Glutamatergic neuron (in vitro differentiated cells): ENCODE measurements at places on chromosomes 5 and 9. TPM values are rescaled to one million over a fixed set of nuclear protein-coding genes. Genes with fewer than 3 reads are reported as not detected.

DNA sequence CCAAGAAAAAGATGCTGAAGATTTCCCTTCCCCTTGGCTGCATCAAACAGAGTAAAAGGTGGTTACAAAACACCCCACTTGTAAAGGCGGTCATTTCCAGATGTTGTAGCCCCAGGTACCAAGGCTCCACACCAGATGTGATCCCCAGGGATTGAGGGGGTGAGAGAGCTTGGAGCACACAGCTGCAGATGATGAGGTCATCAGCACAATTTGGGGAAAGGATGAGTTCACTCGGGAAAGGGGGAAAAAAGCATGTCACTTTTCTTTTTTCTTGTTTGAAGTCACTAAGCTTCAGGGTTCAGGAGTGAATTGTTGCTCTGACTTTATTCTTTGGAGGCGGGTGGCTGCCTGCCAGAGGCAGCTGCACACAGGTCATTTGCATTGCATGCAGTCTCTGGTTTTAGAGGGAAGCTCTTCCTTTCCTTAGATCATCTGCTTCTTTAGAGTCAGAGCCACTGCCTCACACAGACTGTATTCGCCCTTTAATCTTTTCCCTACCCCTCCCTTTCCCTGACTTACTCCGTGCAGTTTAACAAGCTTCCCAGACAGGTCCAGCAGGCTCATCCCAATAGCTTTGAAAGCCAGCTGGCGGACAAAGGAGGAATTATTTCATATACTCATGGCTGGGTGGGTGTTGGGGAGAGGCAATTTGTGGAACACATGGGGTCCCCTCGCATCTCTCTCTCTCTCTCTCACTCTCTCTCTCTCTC, 409.3 kb upstream of the SLC24A2 start:
- peaks cover 11% of the 10 kb centered on the region for H3K4me1 ChIP-seq
- DNase-seq: no peak
- H3K36me3 ChIP-seq: peaks cover 5% of the 10 kb centered on the region
- H3K4me3 ChIP-seq: no peak overlapping the region
- no peaks in the 10 kb centered on the region for H3K27me3 ChIP-seq

GRCh38 chr9:32631991-32632390, 3.5 kb downstream of the TAF1L start:
- H3K36me3 ChIP-seq: no peaks in the 10 kb centered on the region
- H3K4me1 ChIP-seq: no peaks in the 10 kb centered on the region
- no peak overlapping the region for H3K4me3 ChIP-seq
- H3K27ac ChIP-seq: no peak overlapping the region
- H3K27me3 ChIP-seq: peaks cover 1% of the 10 kb centered on the region

DNA sequence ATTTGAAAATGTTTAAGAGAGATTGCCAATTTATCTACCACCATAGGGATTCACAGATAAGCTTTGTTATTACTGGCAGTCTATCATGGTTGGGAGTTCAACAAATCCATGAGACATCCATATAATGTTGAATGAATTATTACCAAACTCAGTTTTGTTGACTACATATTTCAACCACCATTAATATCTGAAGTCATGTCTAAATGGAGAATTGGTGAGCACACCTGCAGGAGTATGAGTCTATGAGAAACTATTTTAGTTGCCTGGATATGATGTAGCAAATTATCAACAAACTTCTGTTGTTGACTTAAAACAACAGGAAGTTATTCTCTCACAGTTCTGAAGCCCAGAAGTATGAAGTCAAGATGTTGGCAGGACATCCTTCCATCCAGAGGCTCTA, 126.8 kb upstream of the FBXL7 start:
- H3K4me1 ChIP-seq: no peaks in the 10 kb centered on the region
- no peak overlapping the region for H3K4me3 ChIP-seq
- H3K27me3 ChIP-seq: no peaks in the 10 kb centered on the region
- DNase-seq: no peak
- H3K27ac ChIP-seq: no peak overlapping the region

- peaks cover 25% of the 10 kb centered on the region for H3K4me1 ChIP-seq
- no peak overlapping the region for H3K27ac ChIP-seq
- peaks cover 2% of the 10 kb centered on the region for H3K27me3 ChIP-seq
These were observed 13.1 kb upstream of the IFNA5 start for GRCh38 chr9:21317956-21318923.

DNA sequence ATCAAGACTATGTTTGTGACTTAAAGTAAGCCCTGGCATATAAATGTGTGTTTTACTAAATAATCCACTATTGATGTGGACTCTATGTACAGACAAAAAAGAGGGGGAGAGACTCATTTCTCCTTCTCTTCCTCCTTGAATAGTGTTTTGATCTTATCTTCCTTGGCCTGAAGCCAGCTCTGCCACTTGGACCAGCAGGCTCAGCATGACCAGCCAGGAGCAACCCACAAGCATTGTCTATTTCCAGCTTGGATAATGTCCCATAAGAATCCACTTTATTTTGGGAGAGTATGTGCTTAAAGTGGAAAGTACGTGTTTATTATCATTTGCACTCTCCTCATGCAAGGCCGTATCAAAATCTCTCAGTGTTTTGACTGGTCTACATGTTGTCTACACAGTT, 23.8 kb upstream of the SLC46A2 start:
- no peaks in the 10 kb centered on the region for H3K4me1 ChIP-seq
- no peak overlapping the region for H3K4me3 ChIP-seq
- no peak overlapping the region for H3K27ac ChIP-seq
- H3K36me3 ChIP-seq: no peaks in the 10 kb centered on the region

DNA sequence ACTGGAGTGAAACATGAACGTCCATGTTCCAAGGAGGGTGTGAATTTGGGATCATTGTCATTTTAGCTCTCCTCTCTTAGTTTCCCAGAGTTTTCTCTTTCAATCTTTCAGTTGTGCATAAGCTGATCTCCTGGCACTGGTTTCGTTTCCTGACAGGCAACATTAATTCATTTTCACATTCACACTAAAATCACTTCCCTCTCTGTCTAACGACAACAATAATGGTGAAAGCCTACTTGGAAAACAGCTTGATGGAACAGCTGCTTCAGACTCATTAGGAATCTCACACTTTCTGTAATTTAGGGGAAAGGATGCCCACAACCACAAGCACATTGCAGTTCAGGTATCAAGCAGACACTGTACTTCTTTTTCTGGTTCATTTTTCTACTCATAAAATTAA, 188.6 kb downstream of the TRIM36 start:
- H3K4me3 ChIP-seq: no peak overlapping the region
- no peaks in the 10 kb centered on the region for H3K4me1 ChIP-seq
- no peaks in the 10 kb centered on the region for H3K27me3 ChIP-seq
- H3K27ac ChIP-seq: no peak overlapping the region
- no peak for DNase-seq

GRCh38 chr5:77353251-77353650, 138.9 kb downstream of the WDR41 start:
- H3K27me3 ChIP-seq: peaks cover 4% of the 10 kb centered on the region
- H3K27ac ChIP-seq: no peak overlapping the region
- no peaks in the 10 kb centered on the region for H3K36me3 ChIP-seq
- H3K4me3 ChIP-seq: no peak overlapping the region
- no peaks in the 10 kb centered on the region for H3K4me1 ChIP-seq
- no peak for DNase-seq

GRCh38 chr9:86176468-86176867, 77.1 kb upstream of the GOLM1 start:
- no peak overlapping the region for H3K4me3 ChIP-seq
- H3K27ac ChIP-seq: no peak overlapping the region
- H3K4me1 ChIP-seq: no peaks in the 10 kb centered on the region
- H3K36me3 ChIP-seq: no peaks in the 10 kb centered on the region
- no peak for DNase-seq
- H3K27me3 ChIP-seq: no peaks in the 10 kb centered on the region

GRCh38 chr9:38362852-38363588, 29.5 kb upstream of the ALDH1B1 start:
- H3K27ac ChIP-seq: peak overlapping the region; percentile 75
- no peak overlapping the region for H3K4me3 ChIP-seq
- peaks cover 4% of the 10 kb centered on the region for H3K27me3 ChIP-seq
- H3K4me1 ChIP-seq: peaks cover 21% of the 10 kb centered on the region
- peak; percentile 41 for DNase-seq

DNA sequence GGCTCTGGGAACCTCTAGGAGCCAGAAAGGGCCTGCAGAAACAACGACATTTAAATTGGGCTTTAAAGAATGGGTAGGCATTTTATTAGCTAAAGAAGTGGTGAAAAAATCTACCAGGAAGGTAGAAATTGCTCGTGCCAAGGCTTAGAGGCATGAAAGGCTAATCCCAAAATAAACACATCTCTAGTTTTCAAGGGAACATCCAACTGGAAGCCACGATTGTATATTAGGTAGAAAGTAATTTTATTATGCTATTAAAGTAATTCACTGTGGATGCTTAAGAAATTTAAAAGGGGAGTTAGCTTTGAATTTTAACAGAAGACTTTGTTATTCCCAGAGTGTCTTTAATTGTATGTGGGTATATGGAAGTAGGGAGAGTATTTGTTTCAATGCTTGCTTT, 17.5 kb upstream of the CNTLN start:
- no peaks in the 10 kb centered on the region for H3K4me1 ChIP-seq
- H3K27me3 ChIP-seq: no peaks in the 10 kb centered on the region
- H3K27ac ChIP-seq: no peak overlapping the region
- no peaks in the 10 kb centered on the region for H3K36me3 ChIP-seq

GRCh38 chr9:121485623-121486022, 14.0 kb downstream of the GGTA1 start:
- no peaks in the 10 kb centered on the region for H3K27me3 ChIP-seq
- H3K36me3 ChIP-seq: no peaks in the 10 kb centered on the region
- no peak for DNase-seq
- no peak overlapping the region for H3K4me3 ChIP-seq
- no peaks in the 10 kb centered on the region for H3K4me1 ChIP-seq
- H3K27ac ChIP-seq: no peak overlapping the region

DNA sequence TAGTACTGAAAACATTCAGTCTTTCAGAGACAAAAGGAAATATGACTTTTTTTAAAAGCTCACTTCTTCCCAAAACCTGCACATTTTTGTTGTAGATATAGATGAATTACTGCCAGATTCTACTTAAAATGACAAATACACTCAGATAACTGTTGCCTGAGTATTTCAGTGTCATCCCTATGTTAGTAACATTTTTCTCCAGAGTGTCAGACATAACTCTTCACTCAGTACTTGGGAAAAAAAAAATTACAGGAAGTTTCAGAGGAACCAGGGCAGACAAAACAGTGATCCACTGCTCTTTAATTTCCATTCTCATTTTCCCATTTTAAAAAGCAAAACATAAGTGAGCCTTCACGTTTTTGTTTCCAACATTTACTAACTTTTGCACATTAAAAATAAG, 79.3 kb upstream of the ITGA1 start:
- no peaks in the 10 kb centered on the region for H3K27me3 ChIP-seq
- no peaks in the 10 kb centered on the region for H3K4me1 ChIP-seq
- H3K4me3 ChIP-seq: no peak overlapping the region
- no peak overlapping the region for H3K27ac ChIP-seq

- peaks cover 3% of the 10 kb centered on the region for H3K27me3 ChIP-seq
- no peak overlapping the region for H3K27ac ChIP-seq
- no peak for DNase-seq
- no peaks in the 10 kb centered on the region for H3K36me3 ChIP-seq
These were observed 746.1 kb upstream of the MEF2C start for GRCh38 chr5:89628876-89629635.

- no peaks in the 10 kb centered on the region for H3K36me3 ChIP-seq
- DNase-seq: no peak
- no peak overlapping the region for H3K27ac ChIP-seq
- peaks cover 2% of the 10 kb centered on the region for H3K4me1 ChIP-seq
- peaks cover 3% of the 10 kb centered on the region for H3K27me3 ChIP-seq
- H3K4me3 ChIP-seq: no peak overlapping the region
These were observed 1.6 kb downstream of the AIF1L start for GRCh38 chr9:131097948-131098278.

GRCh38 chr5:7364226-7364875, 31.6 kb upstream of the ADCY2 start:
- no peak overlapping the region for H3K4me3 ChIP-seq
- H3K4me1 ChIP-seq: no peaks in the 10 kb centered on the region
- DNase-seq: no peak
- peaks cover 5% of the 10 kb centered on the region for H3K36me3 ChIP-seq

GRCh38 chr5:116939641-116940040, 365.0 kb upstream of the SEMA6A start:
- peak overlapping the region; percentile 97 for H3K27ac ChIP-seq
- H3K27me3 ChIP-seq: peaks cover 3% of the 10 kb centered on the region
- H3K4me3 ChIP-seq: peak overlapping the region; percentile 78
- peak; percentile 57 for DNase-seq

DNA sequence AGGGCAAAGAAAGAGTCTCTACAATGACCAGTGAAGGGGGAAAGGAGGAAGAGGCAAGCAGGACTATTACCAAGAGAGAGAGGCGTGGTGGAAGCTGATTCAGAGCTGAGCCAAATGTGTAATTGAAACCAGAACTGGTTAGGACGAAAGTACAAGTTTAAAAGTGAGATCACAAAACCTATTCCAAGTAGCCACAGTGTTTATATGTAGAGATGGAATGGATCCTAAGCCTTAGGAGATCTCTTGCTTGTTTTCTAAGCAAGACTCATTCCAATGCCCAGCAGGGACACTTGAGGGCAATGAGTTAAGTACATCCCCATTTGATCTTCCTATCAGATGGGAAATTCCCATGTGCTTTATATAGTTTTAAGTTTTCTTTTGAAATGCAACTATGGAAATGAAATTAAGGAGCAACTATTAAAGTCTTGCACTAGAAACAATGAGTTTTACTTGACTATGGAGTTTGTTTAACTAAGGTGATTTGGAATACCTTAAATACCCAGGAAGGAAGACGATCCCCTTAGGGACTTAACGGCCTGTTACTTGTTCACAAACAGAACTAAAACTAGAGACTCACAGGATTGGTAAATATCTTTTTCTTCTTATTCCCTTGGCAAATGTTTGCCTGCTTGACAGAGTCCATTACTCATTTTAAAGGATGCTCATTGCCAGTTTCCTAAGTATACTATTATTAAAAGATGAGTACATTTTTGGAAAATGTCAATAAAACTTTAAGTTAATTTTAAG, 51.1 kb upstream of the SNX2 start:
- no peak for DNase-seq
- H3K4me1 ChIP-seq: no peaks in the 10 kb centered on the region
- no peak overlapping the region for H3K27ac ChIP-seq
- H3K27me3 ChIP-seq: no peaks in the 10 kb centered on the region
- no peak overlapping the region for H3K4me3 ChIP-seq

CA9 gene
- not detected for total RNA-seq

FRRS1L gene
- total RNA-seq: 4.4 TPM

IFNK gene
- not detected for total RNA-seq

PRELID2 gene
- total RNA-seq: 4.6 TPM

SLC22A4 gene
- 0.37 TPM for total RNA-seq

PCDHGA4 gene
- 8.2 TPM for total RNA-seq

C9orf50 gene
- total RNA-seq: 0.56 TPM

IRX2 gene
- total RNA-seq: 60.7 TPM

FGF18 gene
- 26.3 TPM for total RNA-seq

DND1 gene
- 5.4 TPM for total RNA-seq

TSC1 gene
- 89.3 TPM for total RNA-seq

PGM5 gene
- not detected for total RNA-seq

NR2F1 gene
- 0.37 TPM for total RNA-seq

PTGR1 gene
- total RNA-seq: 23.4 TPM

GFM2 gene
- 44.8 TPM for total RNA-seq

C9orf78 gene
- total RNA-seq: 46.1 TPM

BTNL8 gene
- not detected for total RNA-seq
